HepG2 (cell line): ENCODE measurements at places on chromosomes 16 and 17.

- H3K27ac ChIP-seq, result no peak overlapping the region
- no peak overlapping the region for H3K4me3 ChIP-seq
- no peak for DNase-seq
- H3K36me3 ChIP-seq, result no peaks in the 10 kb centered on the region
- peaks cover 30% of the 10 kb centered on the region; the same call in 2 of the 3 replicates for H3K27me3 ChIP-seq
Measured at GRCh38 chr16:66260522-66261254, 105.8 kb upstream of the CDH5 start.

- no peak for DNase-seq
- peaks cover 21% of the 10 kb centered on the region for H3K36me3 ChIP-seq
- H3K4me3 ChIP-seq, result no peak overlapping the region
- no peak overlapping the region for H3K27ac ChIP-seq
Measured at GRCh38 chr17:58092797-58093385, 9.7 kb downstream of the DYNLL2 start.

- no peak overlapping the region for H3K4me3 ChIP-seq
- H3K36me3 ChIP-seq, result no peaks in the 10 kb centered on the region
- no peaks in the 10 kb centered on the region for H3K4me1 ChIP-seq
- no peak overlapping the region for H3K27ac ChIP-seq
- no peak for DNase-seq
Measured at GRCh38 chr17:16937431-16937830, 34.5 kb downstream of the TNFRSF13B start.

- no peaks in the 10 kb centered on the region; the same call in 1 of the 2 replicates for H3K27me3 ChIP-seq
- no peak overlapping the region for H3K27ac ChIP-seq
- no peak for DNase-seq
- H3K36me3 ChIP-seq, result no peaks in the 10 kb centered on the region
- no peak overlapping the region for H3K4me3 ChIP-seq
Measured at GRCh38 chr17:8674344-8675305, 44.1 kb upstream of the MYH10 start.
